ENCODE measurements at places on chromosomes 11 and 22. TPM values are rescaled to one million over a fixed set of nuclear protein-coding genes. Genes with fewer than 3 reads are reported as not detected.

DNA sequence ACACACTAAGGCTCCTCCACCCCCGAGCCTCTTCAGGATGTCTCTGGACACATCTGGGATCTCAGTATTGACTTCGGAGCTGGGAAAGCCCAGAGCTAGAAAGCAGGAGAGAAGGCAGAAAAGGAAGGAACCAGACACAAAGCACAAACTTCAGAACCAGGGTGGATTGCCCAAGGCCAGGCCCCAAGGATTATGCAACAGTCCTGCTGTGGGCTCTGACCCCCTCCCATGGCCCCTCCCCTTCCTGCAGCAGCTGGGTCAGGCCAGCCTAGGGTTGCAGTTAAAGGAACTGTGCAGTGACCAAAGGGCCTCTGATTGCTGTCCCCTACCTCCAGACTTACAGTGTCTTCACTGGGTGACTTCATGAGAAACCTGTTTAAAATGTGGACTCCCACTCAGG is 5.3 kb downstream of the KCNE3 start:
- peak; percentile 93 for DNase-seq

GRCh38 chr11:28153586-28153985 is 45.4 kb downstream of the METTL15 start:
- no peak for DNase-seq

GRCh38 chr22:32355760-32356159 is 1.9 kb upstream of the RFPL3 start:
- DNase-seq: no peak

GRCh38 chr11:81303038-81303664 is 1430.5 kb downstream of the FAM181B start:
- DNase-seq: no peak

DNA sequence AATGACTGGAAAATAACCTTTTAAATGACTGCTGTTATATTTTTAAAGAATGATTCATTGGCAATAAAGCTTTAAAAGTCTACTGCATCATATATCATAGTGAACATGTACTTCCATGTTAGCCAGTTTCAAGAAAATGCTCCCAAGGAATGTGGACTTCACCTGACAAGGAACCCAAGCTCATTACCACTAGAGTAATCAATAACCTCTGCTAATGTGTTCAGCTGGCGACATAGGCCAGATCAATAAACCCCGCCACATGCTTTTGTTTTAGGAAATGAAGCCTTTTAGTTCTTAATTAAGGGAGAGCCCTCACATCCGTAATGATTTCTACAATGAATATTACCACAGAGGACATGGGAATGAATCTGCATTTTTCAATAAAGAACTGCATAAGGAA is 1219.9 kb upstream of the CNTN5 start:
- no peak for DNase-seq

GRCh38 chr22:28034760-28035401 is 115.8 kb upstream of the PITPNB start:
- peak; percentile 89 for DNase-seq

DNA sequence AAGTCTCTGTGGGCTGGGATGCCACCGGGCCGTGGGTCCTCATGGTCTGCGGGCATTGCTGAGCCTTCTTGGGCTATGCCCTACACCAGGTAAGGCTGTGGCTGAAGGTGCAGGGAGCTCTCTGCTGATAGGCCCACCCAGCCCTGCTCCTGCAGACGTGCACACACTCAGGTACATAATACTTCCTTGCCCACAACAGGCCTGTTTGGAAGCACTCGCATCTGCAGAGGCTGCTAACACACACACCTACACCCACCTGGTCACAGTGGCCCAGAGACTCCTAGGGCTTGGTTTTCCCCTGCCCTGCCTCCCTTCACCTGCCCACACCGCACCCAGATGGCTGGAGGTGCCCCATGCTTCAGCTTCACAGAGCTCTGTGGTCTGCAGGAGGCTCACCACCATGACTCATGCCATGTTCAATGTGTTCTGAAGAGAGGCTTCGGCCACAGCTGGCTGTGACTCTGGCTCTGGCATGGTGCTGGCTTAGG is 72.8 kb upstream of the KCNQ1OT1 start:
- peak; percentile 61 for DNase-seq

DNA sequence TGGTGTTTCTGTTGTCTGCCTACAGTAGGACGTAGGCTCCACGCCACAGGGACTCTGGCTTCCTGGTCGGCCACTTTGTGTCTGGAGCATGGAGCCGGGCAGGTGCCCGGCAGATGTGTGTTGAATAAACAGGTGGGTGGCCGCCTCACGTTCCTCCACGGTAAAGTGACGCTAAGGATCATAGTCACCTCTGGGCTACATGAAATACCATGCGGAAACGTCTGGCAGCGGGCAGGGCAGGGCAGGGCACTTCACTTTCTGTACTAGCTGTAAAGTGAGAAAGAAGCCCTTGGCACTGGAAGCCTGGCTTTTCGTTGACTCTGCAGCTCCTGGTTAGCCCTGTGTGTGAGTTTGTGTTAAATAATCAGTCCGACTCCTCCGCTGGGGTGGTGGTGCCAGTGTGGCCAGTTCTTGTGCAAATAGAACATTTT is 52.4 kb downstream of the MCM5 start:
- DNase-seq: no peak

DNA sequence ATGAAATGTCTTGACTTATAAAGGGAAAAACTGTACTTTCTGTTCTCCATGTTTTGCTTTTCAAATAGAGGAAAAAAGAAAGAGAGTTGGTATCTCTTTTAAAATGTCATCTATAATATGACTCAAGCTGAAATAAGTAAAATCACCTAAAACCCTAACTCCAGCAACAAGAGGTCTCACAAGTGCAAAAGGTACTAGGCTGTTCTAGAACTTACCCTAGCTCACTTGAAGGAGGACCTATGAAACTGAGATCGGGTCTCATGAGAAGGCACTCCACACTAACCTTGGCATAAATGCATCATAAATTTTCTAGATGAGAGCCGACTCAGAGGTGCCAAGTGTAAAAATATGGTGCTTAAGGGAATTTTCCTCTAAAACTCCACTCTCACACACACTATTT is 63.8 kb downstream of the PHF21A start:
- no peak for DNase-seq

DNA sequence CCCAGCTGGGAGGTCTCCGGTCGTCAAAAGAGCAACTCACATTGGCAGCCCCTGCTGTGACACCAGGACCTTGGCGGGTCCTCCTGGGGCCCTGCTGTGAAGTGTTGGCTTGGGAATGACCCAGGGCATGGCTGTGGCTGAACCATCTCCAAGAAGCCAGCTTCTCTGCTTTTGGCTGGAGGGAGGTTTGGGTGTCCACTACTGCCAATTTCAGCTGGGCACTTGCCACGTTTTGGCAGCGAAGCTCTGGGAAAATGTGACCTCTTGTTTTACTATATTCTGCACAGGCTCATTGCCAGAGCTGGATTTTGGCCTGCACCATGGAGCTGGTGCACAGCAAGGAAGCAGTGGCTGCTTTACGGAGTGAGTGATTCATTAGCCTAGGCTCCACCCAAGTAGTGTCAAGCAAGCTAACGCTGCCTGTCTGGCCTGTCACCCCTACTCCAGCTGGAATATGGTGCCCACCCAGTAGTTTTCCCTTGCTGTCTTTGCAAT is 24.3 kb upstream of the SMCO4 start:
- peak; percentile 81 for DNase-seq

Gene POU2AF2
- total RNA-seq: not detected

Gene CHST1
- 2.6 TPM for total RNA-seq

All from cardiac septum (tissue), 1 donor.